Activated gamma-delta T cell (primary cell): ENCODE measurements at places on chromosomes 11 and 22.

- DNase-seq = no peak
Observed at GRCh38 chr11:111408789-111409727, 30.0 kb upstream of the POU2AF1 start.

DNA sequence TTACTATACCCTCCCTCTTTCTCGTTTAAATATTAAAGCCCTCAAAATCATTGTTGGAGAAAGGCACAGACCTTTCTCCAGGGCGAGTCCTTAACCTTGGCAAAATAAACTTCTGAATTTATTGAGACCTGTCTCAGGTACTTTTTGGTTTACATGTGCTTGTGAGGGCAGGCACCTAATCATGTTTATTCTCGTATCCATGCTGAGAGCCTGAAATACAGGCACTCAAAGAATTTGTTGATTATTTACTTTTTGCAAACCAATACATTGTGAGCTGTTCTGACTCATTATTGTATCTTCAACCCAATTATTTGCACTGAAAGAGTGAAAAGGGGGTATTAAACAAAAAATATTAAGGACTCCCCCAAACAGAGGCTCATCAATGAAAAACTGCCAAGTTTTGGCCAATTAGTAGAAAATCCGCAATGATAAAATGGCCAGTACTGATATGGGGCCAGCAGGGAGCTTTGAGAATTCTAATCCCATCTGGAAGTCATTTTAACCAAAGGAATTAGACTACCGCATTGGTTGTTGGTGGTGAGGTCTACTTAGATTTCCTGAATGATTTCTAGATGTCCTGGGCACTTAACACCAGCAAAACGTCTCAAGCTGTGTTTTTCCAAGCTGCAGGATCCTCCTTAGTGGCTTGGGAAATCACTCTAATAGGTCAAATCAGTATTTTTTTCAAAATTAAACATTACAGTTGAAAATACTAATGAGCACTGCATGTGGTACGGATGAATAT, 157.3 kb downstream of the SWAP70 start:
- no peak for DNase-seq

GRCh38 chr22:40218723-40219294, 41.1 kb downstream of the TNRC6B start:
- DNase-seq = no peak

DNA sequence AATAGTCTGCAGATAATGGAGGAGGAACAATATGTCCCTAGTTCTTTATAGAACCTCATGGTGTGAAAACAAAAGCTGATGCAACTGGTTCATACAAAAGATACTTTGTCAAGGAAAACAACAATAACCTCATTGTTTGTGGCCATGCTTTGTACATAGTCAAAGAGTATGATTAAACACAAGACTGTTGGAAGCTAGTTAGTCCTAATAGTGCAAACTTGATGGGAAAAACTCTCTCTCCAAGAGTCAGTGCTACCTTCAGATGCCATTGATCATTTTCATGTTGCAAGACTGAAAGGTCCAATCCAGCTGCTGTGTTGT, 20.1 kb upstream of the PLAAT2 start:
- DNase-seq = no peak

DNA sequence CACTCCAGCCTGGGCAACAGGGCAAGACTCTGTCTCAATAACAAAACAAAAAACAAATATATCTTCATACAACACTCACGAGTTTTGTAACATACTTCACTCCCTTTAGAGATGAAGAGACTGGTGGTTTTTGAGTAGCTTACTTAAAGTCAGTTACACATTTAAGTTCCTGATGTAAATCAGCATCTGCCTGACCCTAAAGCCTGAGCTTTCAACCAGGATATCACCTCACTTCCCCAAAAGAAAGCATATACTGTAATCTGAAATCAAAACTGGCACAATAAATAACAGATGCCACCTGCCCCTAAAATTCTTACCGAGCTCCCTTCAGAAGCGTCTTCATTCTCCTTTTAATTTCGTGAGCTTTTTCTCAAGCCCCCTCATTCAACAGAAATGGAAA, 31.5 kb downstream of the LARGE1 start:
- DNase-seq = no peak

DNA sequence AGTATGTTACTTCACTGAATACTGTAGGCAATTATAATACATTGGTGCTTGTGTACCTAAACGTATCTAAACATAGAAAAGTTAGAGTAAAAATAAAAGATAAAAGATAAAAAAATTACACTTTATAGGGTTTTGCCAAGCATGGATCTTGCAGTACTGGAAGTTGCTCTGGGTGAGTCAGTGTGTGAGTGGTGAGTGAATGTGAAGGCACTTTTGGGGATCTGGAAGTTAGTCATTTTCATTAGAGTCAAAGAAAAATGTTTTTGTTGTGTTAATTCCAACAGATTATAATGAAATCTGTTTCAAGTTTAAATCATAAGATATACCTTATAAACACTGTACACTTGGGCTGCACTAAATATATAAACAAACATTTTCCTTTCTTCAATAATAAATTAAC, 3.3 kb downstream of the SLC22A25 start:
- no peak for DNase-seq

GRCh38 chr11:121479698-121480238, 27.0 kb upstream of the SORL1-AS1 start:
- DNase-seq = no peak

DNA sequence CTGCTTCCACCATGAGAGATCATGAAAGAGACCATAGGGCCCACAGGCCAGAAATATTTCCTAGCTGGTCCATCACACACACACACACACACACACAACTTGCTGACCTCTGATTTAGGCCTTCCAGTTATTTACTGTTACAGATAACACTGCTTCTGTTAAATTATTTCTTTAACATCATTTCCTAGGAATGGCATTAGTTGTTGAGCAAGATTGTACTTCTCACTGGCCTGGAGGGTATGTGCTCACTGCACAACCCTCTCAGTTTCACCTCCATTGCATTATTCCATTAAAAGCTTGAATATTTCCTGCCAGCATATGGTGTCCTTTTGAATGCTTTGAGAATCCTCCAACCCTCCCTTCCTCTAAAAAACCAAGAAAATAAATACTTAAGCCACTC, 104.4 kb downstream of the MICAL2 start:
- no peak for DNase-seq

- no peak for DNase-seq
Observed at GRCh38 chr11:69923196-69923595, 104.0 kb upstream of the FGF3 start.

- no peak for DNase-seq
Observed at GRCh38 chr11:77470971-77471370, 2.9 kb downstream of the PAK1 start.

DNA sequence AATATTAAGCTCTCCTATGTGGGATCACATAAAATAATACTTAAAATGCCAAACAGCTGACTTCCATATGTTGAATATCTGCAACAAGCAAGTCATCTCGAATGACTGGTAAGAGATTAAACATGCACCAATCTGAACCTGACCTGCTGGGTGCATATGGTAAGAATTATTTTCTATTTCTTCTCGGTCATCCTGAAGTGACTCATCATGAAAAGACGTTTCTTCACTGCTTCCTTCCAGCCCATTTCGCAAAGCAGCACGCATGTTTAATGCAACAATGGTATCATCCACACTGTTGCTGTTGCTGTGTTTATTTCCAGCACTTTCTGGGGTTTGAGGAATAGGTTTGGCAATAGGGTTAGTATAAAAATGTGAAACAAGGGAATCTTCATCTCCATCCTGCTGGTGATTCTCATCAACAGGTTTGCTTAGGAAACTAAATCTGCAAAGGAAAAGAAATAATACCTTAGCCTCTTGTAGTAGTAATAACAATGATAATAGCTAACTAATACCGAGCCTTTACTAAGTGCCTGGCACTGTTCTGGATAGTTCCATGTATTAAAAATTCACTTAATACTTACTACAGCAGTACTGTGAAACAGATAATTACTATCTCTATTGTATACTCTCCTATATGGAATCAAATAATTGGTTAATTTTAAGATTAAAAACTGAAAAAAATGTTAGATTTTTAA, 52.0 kb upstream of the CHRNA10 start:
- DNase-seq = no peak

DNA sequence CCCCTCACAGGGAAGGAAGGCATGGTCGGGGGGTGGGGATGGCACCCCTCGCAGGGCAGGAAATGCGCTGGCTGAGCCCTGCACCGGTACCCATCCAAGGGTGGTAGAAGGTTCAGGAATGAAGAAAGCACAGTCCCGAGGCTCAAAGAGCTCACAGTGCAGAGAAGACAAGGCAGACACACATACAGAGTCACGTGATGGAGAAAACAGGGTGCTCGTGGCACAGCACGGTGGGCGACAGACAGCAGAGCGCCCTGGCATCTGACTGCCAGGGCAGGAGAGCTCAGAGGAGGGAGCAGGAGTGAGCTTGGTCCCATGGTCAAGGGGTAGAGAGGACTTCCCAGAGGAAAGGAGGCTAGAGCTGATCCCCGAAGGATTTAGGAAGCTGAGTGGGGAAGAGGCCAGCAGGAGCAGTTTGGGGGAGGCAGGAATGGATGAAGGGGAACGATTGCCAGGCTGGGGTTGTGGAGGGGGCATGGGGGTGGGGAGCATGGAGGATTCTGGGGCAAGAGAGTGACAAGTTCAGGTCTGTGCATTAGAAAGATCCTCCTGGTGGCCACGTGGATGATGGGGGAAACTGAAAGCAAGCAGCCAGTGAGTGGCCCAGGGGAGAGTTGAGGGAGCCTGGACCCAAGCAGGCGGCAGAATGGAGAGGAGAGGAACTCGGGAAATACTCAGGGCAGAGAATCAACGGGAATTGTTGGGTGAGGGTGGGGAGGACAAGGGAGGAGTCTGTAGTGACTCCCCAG, 43.9 kb downstream of the PDE2A start:
- no peak for DNase-seq

DNA sequence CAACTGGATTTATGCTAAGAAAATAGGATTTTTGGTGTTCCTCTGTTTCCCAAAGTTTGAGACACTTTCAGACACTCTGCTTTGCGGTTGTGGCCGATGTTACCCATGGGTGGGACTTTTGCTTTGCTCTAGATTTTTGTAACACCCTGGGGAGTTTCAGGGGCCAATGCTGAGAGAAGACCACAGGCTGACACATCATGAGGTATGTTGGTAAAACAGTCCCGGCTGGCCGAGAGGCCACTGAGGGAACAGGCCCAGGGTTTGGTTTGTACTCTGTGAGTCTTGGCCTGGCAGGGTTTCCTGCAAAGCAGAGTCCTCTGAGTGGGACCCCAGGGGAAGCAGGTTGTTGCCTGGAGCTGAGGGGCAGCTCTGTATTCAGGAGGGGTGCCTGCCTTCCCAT, 78.5 kb upstream of the PITPNB start:
- no peak for DNase-seq

DNA sequence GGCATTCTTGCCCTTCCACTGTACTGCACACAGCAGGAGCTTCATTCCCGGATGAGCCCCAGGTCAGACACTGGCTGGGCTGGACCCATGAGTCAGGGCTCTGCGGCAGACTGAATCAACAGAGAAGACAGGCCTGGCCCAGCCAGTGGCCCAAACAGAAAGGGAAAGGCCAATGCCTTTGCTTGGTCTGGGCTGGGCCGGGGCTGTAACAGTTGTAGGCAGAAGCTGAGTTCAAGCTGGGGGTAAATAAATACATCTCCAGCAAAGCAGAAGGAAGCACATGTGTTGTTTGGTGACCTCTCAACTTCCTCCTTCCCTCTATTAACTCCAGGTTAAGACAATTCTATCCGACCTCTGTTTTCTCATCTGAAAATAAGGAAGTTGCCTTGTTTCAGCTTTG, 1.8 kb upstream of the SMIM35 start:
- DNase-seq = no peak

GRCh38 chr11:121393855-121394254, 58.3 kb upstream of the SORL1 start:
- no peak for DNase-seq

GRCh38 chr11:123426789-123427188, 3.3 kb upstream of the GRAMD1B start:
- no peak for DNase-seq

GRCh38 chr11:57536947-57537619, at the start of gene SMTNL1:
Gene SMTNL1, plus strand, starts transcription at chr11:57537595. Its CDS starts 5,048 bp downstream, at chr11:57542643.
- no peak for DNase-seq

GRCh38 chr11:1872267-1872985, 19.3 kb downstream of the PRR33 start:
- no peak for DNase-seq

- DNase-seq = peak; percentile 37
Observed at GRCh38 chr11:65639623-65640482, 2.0 kb downstream of the SIPA1 start.

GRCh38 chr11:128482512-128483191, 104.7 kb downstream of the ETS1 start:
- DNase-seq = no peak

DNA sequence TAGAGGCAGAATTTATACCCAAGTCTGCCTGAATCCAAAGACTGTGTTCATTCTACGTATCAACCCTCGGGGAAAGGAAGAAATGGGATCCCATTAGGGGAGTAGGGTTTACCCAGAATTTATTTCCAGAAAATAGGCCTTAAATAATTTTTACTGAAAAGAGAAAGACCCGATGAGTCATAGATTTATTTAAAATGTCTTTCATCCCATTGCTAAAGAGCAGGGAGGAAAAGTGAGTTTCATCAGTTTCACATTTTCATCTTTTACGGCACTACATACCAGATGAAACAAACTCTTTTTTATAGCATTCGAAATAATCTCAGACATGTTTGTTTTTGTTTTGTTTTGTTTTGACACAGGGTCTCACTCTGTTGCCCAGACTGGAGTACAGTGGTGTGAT, 31.3 kb downstream of the SLC1A2 start:
- no peak for DNase-seq

DNA sequence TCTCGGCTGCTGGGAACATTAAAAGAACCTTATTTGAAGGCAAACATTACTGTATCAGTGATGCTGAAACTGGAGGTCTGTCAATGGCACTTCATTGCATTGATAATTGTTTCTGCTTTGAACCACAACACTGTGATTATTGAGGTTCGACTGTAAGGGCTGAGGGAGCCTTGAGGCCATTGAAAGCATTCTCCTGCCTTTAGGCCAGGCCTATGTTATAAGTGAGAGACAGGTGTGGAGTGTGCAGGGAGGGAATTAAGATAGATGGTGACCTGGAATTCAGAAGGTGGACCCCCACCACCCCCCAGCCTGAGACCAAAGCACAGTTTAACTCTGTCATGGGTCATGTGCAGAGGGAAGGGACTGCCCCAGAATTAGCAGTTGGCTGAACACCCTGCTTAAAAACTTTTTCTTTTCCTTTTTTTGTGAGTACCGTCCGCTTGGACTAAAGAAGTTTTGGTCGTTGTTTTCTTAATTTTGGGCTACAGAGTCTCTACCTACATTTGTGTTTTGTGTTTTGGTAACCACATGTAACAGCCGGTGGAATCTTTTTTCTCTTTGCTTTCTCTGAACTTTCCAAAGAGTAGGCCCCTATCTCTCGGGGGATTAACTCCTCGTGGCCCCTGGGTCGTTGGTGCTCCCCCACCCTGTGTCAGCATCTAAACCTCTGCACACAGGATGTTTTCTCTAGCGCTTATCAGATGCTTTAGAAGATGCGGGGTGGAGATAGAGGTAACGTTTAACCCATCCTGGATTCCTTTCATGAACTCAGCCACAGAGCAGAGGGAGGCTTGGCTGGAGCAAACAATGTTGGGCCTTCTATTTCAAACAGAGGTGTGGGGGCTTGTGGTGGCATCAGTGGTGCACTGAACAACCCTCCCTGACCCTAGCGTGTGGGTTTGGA, 43.7 kb downstream of the ZBTB16 start:
- DNase-seq = no peak
